ENCODE measurements at places on chromosomes 5 and 9.

DNA sequence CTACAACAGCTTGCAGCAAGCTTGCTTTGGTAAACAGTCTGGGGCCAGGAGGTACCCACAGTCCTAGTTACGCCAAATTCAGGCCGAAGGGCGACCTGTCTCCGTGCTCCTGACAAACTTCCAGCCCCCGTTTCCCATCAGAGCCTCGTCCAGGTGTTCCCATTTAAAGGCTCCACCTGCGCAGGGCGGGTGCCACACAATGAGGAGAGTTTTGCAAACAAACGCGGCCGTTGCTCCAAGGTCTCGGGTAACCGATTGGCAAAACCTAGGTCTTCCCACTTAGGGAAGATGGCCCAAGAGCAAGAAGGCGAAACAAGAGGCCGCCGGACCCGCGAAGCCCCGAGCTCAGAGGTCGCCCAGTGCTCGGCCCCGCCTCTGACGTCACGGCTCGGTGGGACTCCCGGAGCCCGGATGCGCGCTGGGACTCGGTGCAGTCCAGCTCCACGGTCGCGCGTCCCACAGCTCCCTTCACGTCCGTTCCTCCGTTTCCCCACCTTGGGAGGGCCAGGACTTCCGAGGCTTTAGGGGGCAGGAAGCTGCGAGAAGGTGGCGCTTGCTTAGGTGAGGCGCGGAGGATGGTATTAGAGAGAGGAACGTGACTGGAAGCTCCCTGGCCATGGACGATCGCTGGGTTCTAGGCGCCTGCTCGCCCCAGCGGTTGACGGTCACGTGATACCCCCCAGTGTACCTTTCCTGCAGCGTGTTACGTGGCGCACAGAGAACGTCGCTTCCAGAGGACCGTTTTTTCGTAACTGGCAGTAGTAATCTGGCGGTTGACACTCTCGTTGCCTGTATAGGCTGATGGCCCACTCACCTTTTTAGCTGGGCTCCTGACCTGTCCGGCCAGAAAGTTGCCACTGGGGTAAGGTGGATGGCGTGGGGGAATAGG is 41.8 kb upstream of the KDM4C start:
- DNase-seq = no peak

DNA sequence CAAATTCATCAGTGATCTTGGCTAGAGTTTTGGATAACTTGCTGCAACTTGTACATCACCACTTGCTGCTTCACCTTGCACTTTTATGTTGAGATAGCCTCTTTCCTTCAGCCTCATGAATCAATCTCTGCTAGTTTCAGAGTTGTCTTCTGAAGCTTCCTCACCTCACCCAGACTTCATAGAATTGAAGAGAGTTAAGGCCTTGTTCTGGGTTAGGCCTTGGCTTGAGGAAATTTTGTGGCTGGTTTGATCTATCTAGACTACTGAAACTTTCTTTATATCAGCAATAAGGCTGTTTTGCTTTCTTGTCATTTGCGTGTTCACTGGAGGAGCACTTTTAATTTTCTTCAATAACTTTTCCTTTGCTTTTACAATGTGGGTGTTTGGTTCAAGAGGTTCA is 12.8 kb downstream of the FER start:
- DNase-seq = no peak

DNA sequence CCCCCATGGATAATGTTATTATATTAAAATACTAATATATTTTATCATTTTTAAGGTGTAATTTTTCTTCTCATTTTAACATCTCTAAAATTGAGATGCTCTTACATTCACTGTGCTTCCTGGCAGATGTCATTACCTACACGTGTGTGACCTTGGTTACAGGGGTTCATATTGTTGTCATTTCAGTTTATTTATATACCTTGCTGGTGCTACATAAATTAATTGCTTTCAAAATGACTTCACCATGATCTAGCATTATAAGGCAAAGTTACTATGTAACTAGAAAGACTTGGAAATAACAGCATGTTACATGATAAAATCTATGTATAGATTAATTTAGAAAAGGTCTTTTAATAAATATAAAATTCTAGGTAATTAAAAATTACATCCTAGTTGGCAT is 60.9 kb downstream of the ARHGEF28 start:
- DNase-seq = no peak

DNA sequence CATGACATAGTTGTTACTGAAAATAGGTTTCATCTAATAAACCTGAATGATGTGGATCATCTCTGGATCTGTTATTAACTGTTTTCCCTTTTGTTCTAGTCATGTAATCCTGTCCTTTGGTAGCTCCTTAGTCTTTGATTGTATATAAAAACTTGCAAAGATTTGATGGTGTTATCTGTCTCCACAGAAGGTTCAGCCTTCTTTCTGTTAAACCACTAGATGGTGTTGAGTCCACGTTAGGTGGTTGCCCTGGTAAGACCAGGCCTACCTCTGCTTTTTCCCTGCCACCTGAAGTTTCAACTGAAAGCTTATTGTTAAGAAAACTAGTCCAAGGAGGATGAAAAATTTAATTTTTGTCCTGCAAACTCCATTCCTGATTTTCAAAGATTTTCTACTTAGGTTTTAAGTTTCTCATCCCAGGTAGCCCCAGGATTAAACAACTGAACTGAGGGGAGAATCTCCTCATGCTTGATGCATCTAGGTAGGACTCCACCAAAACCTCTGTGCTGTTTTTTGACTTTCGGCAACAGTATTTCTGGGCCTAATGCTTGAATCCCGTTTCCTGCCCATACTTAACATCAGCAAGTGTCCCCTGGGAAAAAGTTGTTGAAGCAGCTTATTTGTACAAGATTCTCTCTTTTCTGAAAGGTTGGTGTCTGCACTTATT is 68.5 kb downstream of the RICTOR start:
- DNase-seq = no peak

GRCh38 chr9:132894346-132894745 is 15.6 kb downstream of the SPACA9 start:
- no peak for DNase-seq

DNA sequence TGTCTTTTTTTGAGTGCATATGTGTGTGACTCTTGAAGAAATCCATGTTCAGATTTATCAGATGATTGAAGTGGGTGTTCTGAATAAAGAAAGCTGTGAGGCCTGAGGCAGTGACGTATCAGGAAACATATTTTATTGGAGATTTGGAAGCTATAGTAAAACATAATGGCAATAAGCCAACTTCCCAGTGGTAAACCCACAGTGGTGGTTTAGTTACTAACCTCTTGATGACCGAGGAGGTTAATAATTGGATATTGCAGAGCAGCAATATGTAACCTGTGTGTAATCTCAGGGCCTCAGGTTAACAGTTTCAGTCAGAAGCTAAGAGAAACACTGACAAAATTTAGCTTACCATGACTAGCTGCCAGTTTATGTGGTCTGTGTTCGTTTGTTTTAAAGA is 6.9 kb downstream of the RGMB start:
- DNase-seq = no peak

DNA sequence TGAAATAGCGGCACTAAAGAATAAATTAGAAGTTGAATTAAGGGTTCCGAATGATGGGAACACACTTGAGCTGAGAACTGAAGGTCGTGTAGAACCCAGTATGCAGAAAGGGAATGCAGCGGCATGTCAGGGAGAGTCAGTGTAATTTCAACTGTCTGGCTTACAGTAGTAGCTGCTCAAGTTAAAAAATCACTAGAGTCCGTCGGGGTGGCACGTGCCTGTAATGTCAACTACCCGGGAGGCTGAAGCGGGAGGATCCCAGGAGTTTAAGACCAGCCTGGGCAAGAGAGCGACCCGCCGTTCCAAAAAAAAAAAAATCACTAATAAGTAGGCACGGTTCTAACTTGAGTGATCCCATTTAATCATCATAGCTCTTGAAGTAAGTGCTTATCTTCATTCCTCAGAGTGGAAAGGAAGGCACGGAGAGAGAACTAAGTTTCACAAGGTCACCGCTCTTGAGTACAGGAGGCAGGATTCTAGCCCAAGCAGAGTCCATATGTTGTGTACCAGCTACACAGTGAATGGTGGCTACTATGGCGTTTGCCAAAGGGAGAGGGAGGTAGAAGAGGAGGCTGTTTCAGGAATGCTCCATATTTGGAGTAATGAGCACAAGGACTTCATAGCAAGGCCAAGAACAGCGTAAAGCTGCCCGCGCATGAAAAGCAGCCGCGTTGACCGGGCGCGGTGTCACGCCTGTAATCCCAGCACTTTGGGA is 831 bp downstream of the RMRP start:
- no peak for DNase-seq

DNA sequence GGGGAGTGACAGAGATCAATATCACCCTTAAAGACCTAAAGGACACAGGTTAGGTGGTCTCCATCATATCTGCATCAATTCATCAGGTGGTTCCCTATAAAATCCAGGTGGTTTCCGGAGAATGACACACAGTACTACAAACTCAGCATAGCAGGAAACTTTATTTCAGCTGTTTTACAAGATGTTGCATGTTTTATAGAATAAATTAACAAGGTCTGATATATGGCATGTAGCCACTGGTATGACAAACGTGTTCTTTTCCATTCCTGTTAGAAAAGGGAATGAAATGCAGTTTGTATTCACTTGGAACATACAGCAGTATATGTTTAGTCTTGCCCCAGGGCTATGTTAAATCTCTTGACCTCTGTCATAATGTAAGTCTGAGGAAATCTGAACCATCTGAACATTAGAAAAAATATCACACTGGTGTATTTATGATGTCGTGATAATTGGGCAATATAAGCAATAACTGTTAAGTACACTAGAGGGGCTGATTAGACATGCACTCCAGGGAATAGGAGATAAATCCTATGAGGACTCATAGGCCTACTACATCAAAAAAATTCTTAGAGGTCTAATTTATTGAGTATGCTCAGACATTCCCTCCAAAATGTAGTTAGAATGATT is 42.2 kb upstream of the TNFSF8 start:
- no peak for DNase-seq

- DNase-seq = no peak
These were observed 133.7 kb upstream of the ST8SIA4 start for GRCh38 chr5:101036778-101037177.

DNA sequence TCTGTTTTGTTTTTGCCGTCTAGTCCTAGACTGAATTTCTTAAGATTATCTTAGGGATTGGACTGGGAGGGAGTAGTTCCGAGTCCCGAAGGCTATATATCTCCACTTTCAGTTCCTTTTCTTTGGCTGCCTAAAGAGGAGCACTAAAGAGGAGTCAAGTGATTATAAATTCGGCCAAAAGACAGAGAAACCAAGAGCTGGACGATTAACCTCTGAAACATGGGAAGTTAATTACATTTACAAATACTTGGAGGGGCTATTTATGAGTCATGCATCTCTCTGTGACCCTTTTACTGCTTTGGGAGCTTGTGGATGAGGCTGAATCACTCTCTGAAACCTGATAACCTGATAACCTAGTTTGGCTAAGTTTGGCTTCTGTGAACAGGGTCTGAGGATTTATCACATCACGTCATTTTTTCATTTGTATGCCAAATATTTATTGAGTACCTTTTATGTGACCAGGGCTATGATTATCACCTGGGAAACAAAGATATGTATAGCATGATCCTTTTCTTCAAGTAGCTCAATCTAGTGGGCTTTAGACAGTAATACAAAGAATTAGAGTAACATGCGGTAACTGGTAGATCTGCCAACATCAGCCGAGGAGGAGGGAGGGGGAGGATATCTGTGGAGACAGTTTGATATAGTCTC is 180.9 kb downstream of the CD180 start:
- DNase-seq = no peak

DNA sequence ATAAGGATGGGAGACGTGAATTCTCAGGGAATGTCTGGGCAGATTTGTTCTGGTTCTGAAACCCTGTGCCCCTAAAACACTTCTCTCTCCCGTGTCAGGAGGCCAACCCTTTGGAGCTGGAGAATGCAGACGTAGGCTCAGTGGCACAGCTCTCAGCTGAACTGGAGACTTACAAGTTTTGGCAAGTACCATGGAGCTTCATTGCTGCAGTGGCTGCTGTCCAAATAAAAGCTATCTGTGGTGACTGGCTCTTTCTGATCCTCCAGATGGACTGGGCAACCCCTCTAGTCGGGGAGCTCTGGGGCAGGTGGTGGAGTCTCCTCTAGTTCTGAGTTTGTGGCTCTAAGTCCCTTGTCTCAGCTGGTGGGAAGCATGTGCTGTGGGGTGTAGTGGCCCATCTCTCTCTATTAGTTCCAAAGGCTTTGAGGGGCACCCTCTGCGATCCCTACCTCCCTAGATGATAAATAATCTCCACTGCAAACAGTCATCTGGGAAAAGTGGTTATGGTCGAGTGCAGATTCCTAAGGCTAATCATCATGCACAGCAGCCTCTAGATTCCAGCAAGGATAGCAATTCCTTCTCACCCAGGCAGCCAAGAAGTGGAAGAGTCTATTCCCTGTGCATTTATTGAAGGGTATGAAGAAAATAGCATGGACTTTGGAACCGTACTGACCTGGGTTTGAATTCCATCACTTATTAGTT is 204.2 kb upstream of the KLF4 start:
- DNase-seq = no peak

DNA sequence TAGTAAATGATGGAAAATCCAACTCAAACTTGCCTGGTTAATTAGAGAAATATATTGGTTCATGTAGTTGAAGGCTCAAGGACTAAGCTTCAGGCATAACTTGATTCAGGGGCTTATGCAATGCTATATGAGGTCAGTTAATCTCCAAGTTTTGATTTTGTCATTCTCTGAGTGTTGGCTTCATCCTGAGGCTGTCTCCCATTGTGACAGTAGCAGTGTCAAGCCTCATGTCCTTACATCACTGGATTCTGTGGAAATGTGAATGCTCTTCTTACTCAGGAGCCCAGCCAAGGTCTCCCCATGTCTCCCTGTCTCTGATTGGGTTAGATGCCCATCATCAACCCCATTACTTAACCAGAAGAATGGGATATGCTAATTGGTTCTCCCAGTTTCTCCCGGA is 44.4 kb upstream of the SNX2 start:
- DNase-seq = no peak

GRCh38 chr5:14560091-14560595 is 21.4 kb upstream of the OTULINL start:
- DNase-seq = no peak

- DNase-seq = no peak
These were observed 2.1 kb upstream of the INPP5E start for GRCh38 chr9:136441681-136442245.

GRCh38 chr9:126084008-126084407 is 242.6 kb upstream of the MVB12B start:
- no peak for DNase-seq

- DNase-seq = no peak
These were observed 298.0 kb downstream of the FBXL7 start for GRCh38 chr5:15798006-15798405.
